AG20443 (cell line): ENCODE measurements at places on chromosomes 11 and 22.

GRCh38 chr11:74256378-74257133 lies 54.9 kb downstream of the P4HA3 start:
- no peak for DNase-seq

DNA sequence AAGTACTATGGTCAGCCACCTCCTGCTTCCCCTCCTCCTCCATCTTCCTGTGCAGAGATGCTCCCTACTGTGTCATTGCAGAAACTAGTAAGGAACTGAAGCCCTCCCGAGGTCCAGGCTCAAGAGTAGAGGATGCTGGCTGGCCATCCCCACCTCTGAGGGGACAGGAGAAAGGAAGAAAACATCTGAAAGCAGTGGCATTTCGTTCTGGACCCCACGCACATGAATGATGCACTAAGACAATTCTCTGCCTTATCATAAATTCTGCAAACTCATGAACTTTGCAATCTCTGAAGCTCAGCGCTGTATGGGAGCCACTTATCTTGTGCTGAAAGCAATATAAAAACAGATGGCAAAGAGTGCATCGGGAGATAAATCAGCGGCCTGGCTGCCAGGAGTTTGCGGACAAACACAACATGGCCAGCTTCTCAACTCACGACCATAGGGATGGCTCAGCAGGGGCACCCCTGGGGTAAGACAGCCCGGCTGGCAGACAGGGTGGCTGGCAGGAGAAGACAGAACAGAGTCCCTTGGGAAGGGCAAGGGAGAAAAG lies 306.4 kb downstream of the NXPE2 start:
- no peak for DNase-seq

GRCh38 chr11:92812841-92813240 lies 156.6 kb upstream of the MTNR1B start:
- DNase-seq = no peak

DNA sequence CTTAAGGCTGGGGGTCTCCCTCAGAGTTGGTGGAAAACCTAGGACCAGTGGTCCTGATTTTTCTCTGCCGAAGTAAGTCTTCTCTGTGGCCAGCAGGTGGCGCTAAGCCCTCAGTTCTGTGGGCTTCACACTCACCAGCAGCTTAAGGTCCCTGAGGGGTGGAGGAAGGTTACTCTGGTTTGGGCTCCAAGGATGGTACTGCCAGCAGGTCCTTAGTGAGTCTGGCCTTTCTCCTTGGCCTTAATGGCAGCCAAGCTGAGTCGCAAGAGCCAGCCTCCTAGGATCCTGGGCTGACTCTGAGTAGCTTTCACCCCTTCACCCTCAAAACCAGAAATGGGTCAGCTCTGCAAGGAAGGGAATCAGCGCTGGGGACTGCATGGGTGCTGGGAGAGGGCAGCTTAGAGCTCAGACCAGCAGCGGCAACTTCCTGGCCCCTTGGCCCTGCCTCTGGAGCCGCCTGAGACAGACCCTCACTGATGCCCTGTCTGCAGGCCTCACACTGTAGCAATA lies 4.4 kb downstream of the KCNJ11 start:
- peak; percentile 75 for DNase-seq

GRCh38 chr11:4065601-4066377 lies 28.8 kb upstream of the RRM1 start:
- peak; percentile 46 for DNase-seq

DNA sequence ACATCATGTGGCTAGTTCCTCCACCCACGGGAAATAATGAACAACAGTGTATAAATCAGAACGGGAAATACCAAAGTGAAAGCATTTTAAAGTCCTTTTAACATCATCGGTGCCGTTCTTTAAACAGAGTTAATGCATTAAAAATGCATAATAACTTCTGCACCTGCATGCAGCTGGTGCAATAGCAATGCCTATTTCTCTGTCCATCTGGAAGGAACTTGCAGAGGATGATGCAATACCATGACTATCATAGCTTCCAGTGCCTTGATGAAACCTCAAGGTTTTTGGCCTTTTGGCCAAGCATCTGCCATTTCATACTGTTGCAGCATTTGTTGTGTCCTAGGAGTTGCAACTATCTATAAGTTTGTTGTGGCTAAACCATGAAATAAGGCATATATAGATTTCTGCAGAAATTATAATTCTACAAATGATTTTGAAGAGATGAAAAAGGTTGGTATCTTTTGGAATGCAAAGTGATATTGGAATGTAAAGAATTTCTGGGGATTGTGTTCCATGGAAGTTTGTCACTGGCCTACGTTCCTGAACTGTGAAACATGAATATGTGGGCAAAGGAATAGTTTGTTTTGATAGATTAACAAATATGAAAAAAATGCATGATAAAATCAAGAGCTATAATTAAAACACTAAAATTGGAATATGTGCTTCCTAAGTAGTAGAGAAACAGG lies 9.8 kb upstream of the EIF3F start:
- DNase-seq = peak; percentile 58

GRCh38 chr11:30333405-30333804 lies 10.5 kb downstream of the ARL14EP start:
- DNase-seq = no peak

- no peak for DNase-seq
Observed at GRCh38 chr11:104908186-104908531, 9.9 kb upstream of the CASP12 start.

- DNase-seq = no peak
Observed at GRCh38 chr11:131763193-131763890, 392.9 kb downstream of the NTM start.

DNA sequence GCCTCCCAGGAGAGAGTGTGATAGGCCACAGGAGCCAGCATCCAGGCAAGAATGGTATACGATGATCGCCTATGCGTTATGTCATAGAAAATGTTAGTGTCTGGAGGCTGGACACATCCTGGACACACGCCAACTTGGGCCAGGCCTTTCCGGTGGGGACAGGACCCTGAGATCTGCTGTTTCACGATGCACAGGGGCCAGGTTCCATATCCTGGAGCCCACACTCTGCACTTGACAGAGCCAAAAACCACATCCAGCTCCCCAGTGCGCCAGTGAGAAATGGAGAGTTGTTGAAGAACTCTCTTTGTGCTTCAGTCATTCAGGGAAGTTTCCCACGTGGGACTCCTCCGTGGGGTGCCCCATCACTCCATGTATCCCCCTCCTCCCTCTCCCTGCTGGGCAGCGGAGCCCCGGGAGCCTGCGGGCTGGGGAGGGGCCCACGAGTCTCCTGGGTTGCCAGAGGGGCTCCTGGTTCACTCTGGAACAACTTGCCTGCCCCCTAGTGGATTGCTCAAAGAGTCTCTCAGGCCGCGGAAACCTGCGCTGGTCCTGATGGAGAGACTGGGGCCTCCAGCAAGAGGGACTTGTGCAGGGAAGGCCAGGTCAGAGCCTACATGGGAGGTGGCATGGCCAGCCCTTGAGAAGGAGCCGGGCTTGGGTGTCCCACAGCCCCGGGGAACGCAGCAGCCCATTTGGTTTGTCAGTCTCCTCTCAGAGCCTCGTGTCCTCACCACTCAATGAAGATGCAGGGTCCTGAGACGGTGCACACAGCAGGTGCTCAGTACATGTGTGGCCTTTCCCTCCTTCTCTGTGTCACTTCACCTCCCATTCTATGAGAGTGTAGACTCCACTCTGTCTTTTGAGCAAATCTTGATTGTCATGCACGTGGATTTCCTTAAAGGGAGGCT lies 10.2 kb upstream of the LRRC32 start:
- DNase-seq = peak; percentile 86

DNA sequence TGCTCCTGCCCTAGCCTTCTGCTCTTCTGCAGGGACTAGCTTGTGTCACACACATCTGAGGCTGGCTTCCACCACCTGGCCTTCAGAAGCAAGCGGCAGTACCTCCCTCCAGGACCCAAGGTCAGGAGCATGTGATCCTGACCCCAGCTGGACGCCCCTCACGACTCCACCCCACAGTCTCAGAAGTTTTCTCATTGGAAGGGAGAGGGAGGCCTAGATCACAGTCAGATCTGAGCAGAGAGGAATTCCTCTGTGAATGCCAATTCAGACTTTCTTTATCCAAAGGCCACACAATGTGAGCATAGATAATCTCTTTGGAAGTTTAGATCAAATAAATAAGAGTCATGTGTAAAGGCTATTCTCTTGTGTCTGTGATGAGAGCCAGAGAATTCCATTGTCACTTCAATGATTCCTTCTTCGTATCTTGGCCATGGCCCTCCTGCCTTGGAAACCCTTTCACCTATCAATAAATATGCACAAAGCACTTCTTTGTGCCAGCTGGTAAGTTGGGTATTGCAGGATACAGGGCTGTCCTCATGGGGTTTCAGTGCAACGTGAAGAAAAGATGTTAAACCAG lies 142.9 kb downstream of the SNX19 start:
- DNase-seq = no peak

GRCh38 chr11:115649461-115649860 lies 145.2 kb upstream of the CADM1 start:
- no peak for DNase-seq
